Peyer's patch (tissue), 4 donors: ENCODE measurements at places on chromosomes 3 and 15. TPM values are rescaled to one million over a fixed set of nuclear protein-coding genes. Genes with fewer than 3 reads are reported as not detected.

- no peaks in the 10 kb centered on the region for H3K27me3 ChIP-seq
- H3K36me3 ChIP-seq = no peaks in the 10 kb centered on the region
- DNase-seq = no peak
- H3K4me3 ChIP-seq = no peak overlapping the region
- no peaks in the 10 kb centered on the region for H3K4me1 ChIP-seq
- H3K27ac ChIP-seq = no peak overlapping the region
Measured at GRCh38 chr3:36362973-36363372, 17.3 kb upstream of the STAC start.

The ACTR8 gene
- total RNA-seq = 25.9 TPM

The TMEM212 gene
- total RNA-seq = not detected

The COMMD4 gene
- total RNA-seq = 107 TPM

GRCh38 chr3:170040418-170040817 lies 2.6 kb downstream of the GPR160 start:
- DNase-seq = no peak
- peak overlapping the region; percentile 53 for H3K4me3 ChIP-seq
- no peaks in the 10 kb centered on the region for H3K36me3 ChIP-seq
- peaks cover 20% of the 10 kb centered on the region for H3K4me1 ChIP-seq
- H3K27ac ChIP-seq = peak overlapping the region; percentile 83
- no peaks in the 10 kb centered on the region for H3K27me3 ChIP-seq

GRCh38 chr15:49815950-49816349 lies 195.1 kb downstream of the DTWD1 start:
- no peaks in the 10 kb centered on the region for H3K36me3 ChIP-seq
- H3K27ac ChIP-seq = no peak overlapping the region
- H3K27me3 ChIP-seq = no peaks in the 10 kb centered on the region
- no peak overlapping the region for H3K4me3 ChIP-seq
- no peaks in the 10 kb centered on the region for H3K4me1 ChIP-seq
- no peak for DNase-seq

DNA sequence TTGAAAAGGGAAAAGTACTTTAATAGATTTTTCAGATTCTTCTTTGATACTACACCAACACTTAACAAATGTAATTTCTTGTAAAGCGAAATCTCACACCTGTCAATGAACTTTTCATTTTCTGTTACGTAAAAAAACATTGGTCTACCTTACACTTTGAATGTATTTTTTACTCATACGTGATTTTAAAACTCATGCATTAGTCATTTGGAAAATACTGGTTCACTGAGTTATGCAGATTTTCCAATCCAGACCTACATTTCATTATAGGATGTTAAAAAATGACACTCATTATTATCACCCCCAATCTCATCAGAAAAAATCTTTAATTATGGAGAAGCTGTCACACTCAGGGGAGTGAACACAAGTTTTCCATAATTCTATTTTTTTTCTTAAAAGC lies 14.7 kb downstream of the VPS39 start:
- H3K4me3 ChIP-seq = no peak overlapping the region
- DNase-seq = no peak
- H3K36me3 ChIP-seq = peaks cover 53% of the 10 kb centered on the region
- no peak overlapping the region for H3K27ac ChIP-seq
- H3K4me1 ChIP-seq = peaks cover 4% of the 10 kb centered on the region

The ZIC4 gene
- total RNA-seq = not detected

The OCA2 gene
- total RNA-seq = not detected

DNA sequence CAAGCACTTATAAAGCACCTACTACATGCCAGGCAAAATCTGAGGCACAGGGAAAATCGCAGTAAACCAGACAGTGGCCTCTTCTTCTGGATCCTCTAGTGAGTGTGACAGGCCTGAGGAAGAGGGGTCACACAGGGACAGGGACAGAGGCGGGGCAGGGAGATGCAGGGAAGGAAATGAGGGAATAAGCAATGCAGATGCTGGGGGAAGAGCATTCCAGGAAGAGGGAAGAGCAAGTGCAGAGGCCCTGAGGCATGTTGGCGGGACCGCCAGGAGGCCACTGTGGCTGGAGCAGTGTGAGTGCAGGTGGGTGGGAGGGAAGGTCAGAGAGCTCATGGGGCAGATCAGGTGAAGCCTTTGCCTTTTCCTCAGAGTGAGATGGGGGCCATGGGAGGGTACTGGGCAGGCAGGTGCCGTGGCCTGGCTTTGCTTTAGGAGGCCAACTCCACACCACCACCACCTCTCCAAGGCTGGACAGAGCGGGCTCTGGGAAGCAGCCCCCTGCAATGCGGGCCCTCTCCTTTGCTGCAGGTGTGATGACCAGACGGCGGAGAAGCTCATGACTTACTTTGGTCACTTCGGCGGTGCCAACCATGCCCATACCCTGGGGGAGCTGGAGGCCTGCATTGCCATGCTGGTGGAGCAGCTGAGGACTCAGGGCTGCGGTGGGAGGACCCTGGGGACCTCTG lies 26.8 kb upstream of the GP9 start:
- DNase-seq = no peak
- no peaks in the 10 kb centered on the region for H3K4me1 ChIP-seq
- H3K36me3 ChIP-seq = no peaks in the 10 kb centered on the region
- H3K4me3 ChIP-seq = no peak overlapping the region
- H3K27me3 ChIP-seq = no peaks in the 10 kb centered on the region

The GOLGA8G gene
- total RNA-seq = not detected

The GABRR3 gene
- total RNA-seq = not detected

The RPL32 gene
- 258 TPM for total RNA-seq

The SH2D7 gene
- total RNA-seq = 3.3 TPM

The GPR27 gene
- not detected for total RNA-seq

GRCh38 chr3:197006860-197007259 lies 22.8 kb downstream of the MELTF start:
- no peak overlapping the region for H3K4me3 ChIP-seq
- H3K36me3 ChIP-seq = no peaks in the 10 kb centered on the region
- peaks cover 12% of the 10 kb centered on the region for H3K4me1 ChIP-seq
- peak; percentile 1 for DNase-seq

DNA sequence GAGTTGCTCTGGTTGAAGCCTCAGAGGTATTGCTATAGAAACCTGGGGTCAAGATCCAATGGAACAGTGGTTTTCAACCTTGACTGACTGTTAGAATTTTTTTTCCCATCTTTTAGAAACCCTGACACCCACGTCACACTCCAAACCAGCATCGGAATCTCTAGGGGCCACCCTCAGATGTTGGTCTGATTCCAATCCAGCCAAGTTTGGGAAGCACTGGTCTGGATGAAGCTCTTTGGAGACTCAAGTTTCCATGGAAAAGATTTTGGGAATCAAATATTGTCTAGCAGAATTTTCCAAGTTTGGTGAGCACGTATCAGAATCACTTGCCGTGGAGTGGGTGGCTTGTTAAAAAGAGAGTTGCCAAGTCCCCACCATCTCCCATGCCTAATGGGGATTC lies 103.8 kb downstream of the THSD4 start:
- no peak overlapping the region for H3K4me3 ChIP-seq
- H3K27me3 ChIP-seq = no peaks in the 10 kb centered on the region
- H3K4me1 ChIP-seq = no peaks in the 10 kb centered on the region
- H3K36me3 ChIP-seq = no peaks in the 10 kb centered on the region
- no peak for DNase-seq

- no peaks in the 10 kb centered on the region for H3K27me3 ChIP-seq
- H3K36me3 ChIP-seq = no peaks in the 10 kb centered on the region
- no peaks in the 10 kb centered on the region for H3K4me1 ChIP-seq
- no peak overlapping the region for H3K4me3 ChIP-seq
- no peak overlapping the region for H3K27ac ChIP-seq
- peak; percentile 21 for DNase-seq
Measured at GRCh38 chr15:98939311-98940080, 68.1 kb downstream of the PGPEP1L start.

The CLDN16 gene
- not detected for total RNA-seq

GRCh38 chr3:184908859-184909258 lies 96.9 kb downstream of the VPS8 start:
- H3K4me1 ChIP-seq = peaks cover 8% of the 10 kb centered on the region
- no peak overlapping the region for H3K4me3 ChIP-seq
- H3K27me3 ChIP-seq = no peaks in the 10 kb centered on the region
- no peaks in the 10 kb centered on the region for H3K36me3 ChIP-seq
- H3K27ac ChIP-seq = no peak overlapping the region
- DNase-seq = no peak

DNA sequence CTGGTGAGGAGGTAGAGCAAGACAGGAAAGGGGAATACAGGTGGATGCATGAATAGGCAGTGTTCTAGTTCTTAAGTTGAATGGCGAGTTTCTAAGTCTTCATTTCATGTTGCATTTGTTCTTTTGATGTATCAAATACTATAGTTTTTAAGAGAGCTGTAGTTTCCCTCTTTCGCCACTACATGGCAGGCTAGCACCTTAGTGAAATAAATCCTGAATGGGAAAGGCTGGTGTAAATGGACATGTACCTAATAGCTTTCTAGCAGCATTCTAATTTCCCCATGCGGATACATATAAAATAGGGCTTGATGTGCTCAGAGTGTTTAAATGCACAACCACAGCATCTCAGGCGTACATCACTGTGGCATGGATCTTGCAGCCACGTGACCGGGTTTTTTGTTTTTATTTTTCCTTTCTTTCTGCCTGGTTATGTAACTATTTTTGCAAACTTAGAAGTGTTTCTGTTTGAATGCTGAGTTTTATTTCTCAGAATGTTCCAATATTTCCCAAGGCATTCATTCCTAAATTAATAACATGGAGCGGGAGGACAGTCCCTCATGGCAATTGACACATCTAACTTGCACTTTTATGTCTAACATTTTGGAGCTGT lies 23.5 kb upstream of the CLN6 start:
- no peak overlapping the region for H3K4me3 ChIP-seq
- H3K4me1 ChIP-seq = no peaks in the 10 kb centered on the region
- H3K27me3 ChIP-seq = no peaks in the 10 kb centered on the region
- H3K36me3 ChIP-seq = no peaks in the 10 kb centered on the region

The STAB1 gene
- 27.0 TPM for total RNA-seq

The C3orf49 gene
- total RNA-seq = not detected

The SYNM gene
- 14.7 TPM for total RNA-seq

The ANP32A gene
- 38.2 TPM for total RNA-seq

The CASR gene
- total RNA-seq = 1.7 TPM

DNA sequence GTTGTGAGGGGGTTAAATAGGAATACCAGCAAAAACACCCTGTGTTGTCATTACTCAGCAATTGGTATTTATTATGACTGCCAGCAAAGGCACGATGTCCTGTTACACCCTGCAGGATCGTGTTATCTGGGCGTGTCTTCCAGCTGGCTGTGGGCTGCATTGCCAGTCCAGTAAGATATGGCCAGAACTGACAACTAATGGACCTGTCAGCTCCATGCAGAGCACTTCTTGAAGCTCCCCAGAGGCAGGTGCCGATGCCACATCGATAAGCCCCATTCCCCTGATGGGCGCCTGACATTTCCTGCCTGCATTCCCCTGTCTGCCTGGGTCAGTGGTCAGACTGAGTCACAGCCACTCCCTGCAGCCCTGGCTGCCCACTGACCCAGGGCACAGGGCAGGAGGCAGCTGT lies 79.7 kb upstream of the RASGRF1 start:
- no peak overlapping the region for H3K27ac ChIP-seq
- no peaks in the 10 kb centered on the region for H3K27me3 ChIP-seq
- H3K36me3 ChIP-seq = no peaks in the 10 kb centered on the region
- no peak overlapping the region for H3K4me3 ChIP-seq

DNA sequence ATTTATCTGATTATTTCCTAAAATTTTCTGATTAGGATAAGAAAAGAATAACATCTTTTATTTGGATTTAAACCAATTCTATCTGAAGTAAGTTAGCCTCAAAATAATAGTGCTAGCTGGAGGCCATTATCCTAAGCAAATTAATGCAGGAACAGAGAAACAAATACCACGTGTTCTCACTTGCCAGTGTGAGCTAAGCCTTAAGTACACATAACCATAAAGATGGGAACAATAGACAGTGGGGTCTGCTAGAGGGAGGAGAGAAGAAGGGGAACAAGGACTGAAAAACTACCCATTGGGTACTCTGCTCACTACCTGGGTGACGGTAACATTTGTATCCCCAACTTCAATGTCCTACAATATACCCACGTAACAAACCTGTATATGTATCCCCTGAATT lies 31.3 kb upstream of the LYSMD4 start:
- no peaks in the 10 kb centered on the region for H3K27me3 ChIP-seq
- H3K4me3 ChIP-seq = no peak overlapping the region
- H3K27ac ChIP-seq = no peak overlapping the region
- no peak for DNase-seq
- no peaks in the 10 kb centered on the region for H3K4me1 ChIP-seq
- no peaks in the 10 kb centered on the region for H3K36me3 ChIP-seq

- H3K4me1 ChIP-seq = no peaks in the 10 kb centered on the region
- H3K27ac ChIP-seq = no peak overlapping the region
- DNase-seq = no peak
- H3K27me3 ChIP-seq = no peaks in the 10 kb centered on the region
- no peaks in the 10 kb centered on the region for H3K36me3 ChIP-seq
Measured at GRCh38 chr3:53202331-53203015, 41.5 kb downstream of the PRKCD start.

DNA sequence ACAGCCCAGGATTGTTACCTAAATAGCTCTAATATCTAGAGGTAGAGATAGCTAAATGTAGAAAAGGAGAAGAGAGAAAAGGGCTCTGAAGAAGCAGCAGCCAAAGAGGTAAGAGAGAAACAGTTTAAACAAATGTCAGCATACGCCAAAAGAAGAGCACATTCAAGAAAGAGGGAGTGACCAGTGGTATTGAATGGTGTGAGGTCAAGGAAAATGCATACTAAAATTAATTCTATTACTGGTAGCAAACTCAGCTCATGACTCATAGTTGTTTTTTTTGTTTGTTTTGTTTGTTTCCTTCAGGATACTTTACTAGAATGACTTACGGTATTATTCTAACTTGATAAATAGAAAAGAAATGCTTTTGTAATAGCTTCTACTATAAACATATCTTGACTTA lies 86.5 kb upstream of the FXR1 start:
- no peak overlapping the region for H3K27ac ChIP-seq
- H3K27me3 ChIP-seq = no peaks in the 10 kb centered on the region
- no peaks in the 10 kb centered on the region for H3K36me3 ChIP-seq
- DNase-seq = no peak

GRCh38 chr3:52528586-52529375 lies 4.9 kb downstream of the NT5DC2 start:
- H3K4me1 ChIP-seq = peaks cover 10% of the 10 kb centered on the region
- no peak overlapping the region for H3K4me3 ChIP-seq
- no peak overlapping the region for H3K27ac ChIP-seq
- no peak for DNase-seq
- no peaks in the 10 kb centered on the region for H3K27me3 ChIP-seq
- no peaks in the 10 kb centered on the region for H3K36me3 ChIP-seq
